ENCODE measurements at places on chromosomes 2 and 18. TPM values are rescaled to one million over a fixed set of nuclear protein-coding genes. Genes with fewer than 3 reads are reported as not detected.

The IL1RN gene
- total RNA-seq = 20.1 TPM

The DLX1 gene
- total RNA-seq = not detected

The CXCR1 gene
- total RNA-seq = 10.4 TPM

The UGT1A4 gene
- not detected for total RNA-seq

The TTC21B gene
- 25.8 TPM for total RNA-seq

The XRCC5 gene
- 155 TPM for total RNA-seq

The MARS2 gene
- total RNA-seq = 5.0 TPM

The RBM44 gene
- total RNA-seq = 0.59 TPM

The TDRD15 gene
- not detected for total RNA-seq

The MROH2A gene
- not detected for total RNA-seq

The DPYSL5 gene
- not detected for total RNA-seq

The MATN3 gene
- total RNA-seq = 8.1 TPM

The CRYBA2 gene
- not detected for total RNA-seq

The GNAL gene
- 5.6 TPM for total RNA-seq

The LAMA3 gene
- total RNA-seq = 89.1 TPM
